ENCODE measurements at places on chromosomes 4 and X.

DNA sequence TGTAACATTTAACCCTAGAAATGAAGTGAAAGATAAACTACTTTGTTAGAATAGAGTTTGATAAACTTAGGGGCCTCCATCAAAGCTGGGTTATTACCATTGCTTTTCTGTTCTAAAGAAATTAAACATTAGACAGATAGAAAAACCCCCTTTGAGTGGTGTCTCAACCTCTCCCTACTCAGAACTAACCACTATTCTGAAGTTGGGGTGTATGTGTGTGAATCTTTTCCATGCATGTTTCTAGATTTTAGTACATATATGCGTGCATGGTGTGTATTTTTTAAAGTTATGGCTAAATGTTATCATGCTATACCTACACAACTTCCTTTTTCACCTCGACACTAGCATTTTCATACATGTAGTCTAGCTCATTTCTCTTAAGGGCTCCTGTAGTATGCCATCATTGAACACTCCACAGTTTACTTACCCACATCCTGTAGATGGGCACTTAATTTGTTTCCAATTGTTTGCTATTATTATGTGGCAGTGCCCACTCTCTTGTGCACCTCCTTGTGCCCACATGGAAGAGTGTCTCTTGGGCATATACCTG lies 25.7 kb downstream of the GEMIN8 start:
- no peak for DNase-seq

DNA sequence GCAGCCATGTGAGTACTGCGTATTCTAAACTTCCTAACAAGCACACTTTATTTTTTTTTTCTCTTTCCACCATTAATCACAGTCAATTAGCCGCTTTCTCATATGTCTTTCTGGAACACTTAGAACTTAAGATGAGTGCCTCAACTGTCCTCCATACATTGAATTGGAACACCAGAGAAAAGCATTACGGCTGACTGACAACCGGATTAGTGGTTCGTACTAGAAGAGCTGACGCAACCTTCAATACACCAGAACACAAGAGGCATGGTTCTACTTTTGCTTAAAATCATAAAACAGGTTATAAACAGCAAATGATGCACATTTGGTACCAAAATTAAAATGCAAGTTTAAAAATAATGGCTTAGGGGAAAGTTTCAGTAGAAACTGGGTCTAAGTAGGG lies 3.3 kb downstream of the TMEM47 start:
- no peak for DNase-seq

DNA sequence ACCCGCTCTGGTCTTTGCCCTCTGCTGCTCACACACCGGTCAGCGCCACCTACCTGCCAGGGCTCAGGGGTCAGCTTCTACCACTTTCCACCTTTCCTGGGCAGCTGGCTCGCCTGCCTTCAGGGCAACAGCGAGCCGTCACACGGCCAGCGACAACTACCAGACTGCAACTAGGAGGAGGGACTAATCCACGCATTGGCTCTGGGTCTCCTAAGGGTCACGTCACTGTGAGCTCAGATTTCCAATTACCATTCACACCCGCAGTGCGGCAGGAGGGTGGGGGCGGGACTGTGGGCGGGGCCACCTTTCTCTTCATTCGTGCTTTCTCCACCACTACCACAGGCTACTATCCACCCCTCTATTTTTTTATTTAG lies at the start of gene BEX5:
BEX5 (minus strand) TSS at position 172 of the 374 bp plus-strand sequence. CDS start 1,712 bp downstream, outside the sequence.
- DNase-seq: peak; percentile 0

GRCh38 chr4:128275346-128275745 lies 12.3 kb downstream of the PGRMC2 start:
- DNase-seq: no peak

Measured in OCI-M1 (cell line).